ENCODE measurements at places on chromosomes 2 and 18.

GRCh38 chr2:171034315-171034714 is 105.3 kb downstream of the GORASP2 start:
- no peak for DNase-seq

DNA sequence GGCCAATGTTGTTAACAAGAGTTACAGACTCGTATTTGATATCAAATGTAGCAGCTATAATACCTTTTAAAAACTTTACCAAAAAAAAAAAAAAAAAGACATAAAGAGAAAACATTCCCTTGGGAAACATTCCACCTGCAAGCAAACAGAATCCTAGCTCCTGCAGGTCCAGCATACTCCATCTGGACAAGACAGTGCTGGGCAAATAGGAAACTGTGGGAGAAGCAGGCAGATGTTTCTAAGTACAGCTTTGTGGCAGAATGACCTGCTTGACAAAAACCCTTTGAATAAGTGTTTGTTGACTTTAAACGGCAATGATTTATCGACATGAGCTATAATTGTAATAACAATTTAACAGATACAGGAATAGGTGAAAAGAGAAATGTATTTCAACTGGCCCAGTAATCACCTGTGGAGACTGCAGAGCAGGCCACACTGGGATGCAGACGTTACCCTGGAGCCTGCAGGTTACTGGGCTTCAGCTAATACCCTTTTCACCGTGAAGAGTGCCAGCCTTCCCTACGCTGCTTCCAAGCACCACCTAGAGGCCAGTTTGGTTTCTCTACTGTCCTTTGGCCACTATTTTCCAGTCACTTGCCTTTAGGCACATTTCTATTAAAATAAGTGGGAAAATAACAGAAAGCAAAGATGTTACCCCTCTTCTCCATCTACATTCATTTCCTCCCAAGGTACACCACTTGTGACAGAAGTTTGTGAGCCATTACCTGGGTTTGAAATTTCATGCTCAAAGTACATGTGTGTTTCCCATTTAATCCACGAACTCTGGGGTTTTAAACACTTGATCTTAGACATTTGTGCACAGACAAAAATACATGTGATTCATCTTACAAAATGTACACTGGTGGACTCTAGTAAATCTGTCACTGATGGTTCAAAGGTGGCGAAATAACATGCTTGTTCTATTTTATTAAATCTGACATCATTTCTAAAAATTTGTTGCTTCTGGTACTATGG is 96.9 kb upstream of the ZNF397 start:
- DNase-seq = peak; percentile 42

DNA sequence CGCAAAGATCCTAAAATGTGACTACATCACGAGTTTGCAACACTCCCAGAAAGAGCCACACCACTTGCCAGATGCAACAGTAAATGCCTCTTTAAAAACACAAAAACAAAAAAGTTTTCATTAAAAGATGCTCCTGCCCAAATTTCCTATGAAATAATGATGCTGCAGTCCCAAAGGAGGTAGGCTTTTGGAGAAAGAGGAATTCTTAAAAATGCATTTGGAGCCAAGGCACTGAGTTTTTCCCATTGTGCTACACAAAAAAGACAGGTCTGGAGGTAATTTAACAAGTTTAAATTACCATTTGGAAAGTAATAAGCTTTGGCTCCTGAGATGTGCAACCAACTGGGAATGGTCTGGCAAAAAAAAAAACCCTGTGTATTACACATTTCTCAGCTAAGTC is 145.0 kb downstream of the PID1 start:
- DNase-seq = no peak

- DNase-seq = no peak
These were observed 106.3 kb downstream of the GRB14 start for GRCh38 chr2:164515030-164515429.

DNA sequence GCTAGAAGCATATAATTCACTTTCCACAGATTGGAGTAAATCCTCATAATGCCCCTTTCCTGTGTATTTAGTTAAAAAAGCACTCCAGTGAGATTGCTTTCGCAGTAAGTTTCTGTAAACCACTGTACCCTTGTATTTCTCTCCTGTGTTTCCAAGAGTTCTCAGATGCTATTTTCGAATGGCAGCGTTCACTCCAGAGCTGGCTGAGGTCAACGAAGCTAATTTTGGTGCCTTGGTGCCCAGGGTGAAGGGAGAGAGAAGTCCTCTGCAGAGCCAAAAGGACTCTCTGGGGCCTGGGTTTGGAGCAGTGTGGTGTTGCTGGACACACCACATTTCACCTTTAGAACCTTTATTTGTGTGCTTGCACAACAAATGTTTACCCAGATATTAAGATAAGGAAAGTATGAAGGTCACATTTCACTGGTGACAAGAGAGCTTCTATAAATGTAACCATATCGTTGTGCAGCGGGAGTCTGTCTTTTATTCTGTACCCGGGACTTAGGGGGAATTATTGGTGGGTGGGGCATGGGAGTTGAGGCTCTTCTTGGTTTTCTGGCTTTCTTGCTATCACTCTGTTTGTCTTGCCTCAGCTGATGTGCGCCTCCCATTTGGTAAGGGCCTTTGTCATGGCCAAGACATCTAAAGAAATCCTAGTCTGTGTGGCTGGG is 9.9 kb downstream of the EPAS1 start:
- no peak for DNase-seq

DNA sequence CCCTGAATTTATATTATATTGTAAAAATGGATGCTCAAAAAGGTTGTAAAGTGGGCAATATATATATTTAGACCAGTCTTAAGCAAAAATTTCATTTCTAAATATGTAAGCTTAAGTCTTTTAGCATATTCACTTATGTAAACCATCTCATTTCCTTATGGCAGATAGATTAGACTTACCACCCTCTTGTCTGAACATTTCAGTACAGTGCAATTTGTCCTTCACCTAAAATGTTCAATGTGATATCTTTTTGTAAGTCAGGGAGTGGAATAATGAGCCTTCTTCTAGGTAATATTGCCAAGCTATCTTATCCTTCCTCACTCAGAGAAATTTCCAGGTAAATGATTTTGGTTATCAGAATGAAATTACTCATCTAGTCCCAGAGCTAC is 92.3 kb downstream of the KLF7 start:
- DNase-seq = no peak

GRCh38 chr18:37361335-37362157 is 204.1 kb downstream of the CELF4 start:
- DNase-seq = no peak

Measured in anterior cingulate cortex (tissue), 58 donors.